ENCODE measurements at places on chromosomes 1 and 21.

DNA sequence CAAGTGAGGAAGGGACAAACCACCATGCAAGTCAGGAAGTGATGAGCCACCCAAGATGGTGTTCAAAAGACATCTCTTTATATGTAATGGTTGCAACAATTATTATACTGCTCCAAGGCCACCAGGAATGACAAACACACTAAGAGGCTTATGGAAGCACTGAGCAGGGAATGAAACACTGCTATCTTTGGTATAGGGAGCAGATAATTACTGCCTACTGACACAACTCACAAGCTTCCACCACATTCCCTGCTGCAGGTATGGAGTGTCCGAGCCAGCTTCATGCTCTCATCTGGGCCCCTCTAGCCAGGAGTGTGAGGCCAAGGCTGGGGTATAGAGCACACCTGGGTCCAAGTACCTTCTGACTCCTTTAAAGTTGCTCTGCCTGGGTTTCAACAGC lies 371.4 kb downstream of the HHAT start:
- no peak for DNase-seq

- no peak for DNase-seq
These were observed 25.0 kb upstream of the CCDC27 start for GRCh38 chr1:3727042-3727824.

DNA sequence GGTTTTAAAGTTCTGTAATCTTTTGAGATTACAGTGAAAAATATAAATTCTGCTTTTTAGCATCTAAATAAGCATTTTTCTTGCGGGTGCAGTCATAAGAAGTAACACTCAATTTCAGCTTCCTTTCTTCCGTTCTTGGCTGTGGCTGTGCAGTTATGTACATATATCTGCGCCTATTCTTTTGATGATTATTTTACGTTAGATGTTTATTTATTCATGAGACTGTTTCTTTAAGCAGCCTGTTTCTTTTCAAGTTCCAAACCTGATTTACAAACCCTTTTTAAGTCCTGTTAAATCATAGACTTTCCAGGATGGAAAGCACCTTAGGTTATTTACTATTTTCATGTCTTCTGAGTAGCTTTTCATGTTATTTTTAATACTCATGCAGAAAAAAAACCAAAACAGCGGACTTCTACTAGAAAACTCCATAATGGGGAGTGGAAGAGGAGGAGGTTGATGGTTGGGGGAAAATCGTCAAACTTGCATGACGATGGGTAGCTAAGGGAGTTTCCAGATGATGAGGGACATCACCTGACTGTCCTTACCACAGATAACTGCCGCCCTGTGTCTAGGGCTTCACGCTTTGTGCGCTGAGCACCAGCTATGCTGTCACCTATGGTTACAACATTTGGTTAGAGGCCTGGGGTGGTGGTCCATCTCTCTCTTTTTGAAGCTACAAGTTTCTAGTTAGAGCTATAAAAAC lies 2.6 kb downstream of the PRDM2 start:
- DNase-seq, result peak; percentile 91

DNA sequence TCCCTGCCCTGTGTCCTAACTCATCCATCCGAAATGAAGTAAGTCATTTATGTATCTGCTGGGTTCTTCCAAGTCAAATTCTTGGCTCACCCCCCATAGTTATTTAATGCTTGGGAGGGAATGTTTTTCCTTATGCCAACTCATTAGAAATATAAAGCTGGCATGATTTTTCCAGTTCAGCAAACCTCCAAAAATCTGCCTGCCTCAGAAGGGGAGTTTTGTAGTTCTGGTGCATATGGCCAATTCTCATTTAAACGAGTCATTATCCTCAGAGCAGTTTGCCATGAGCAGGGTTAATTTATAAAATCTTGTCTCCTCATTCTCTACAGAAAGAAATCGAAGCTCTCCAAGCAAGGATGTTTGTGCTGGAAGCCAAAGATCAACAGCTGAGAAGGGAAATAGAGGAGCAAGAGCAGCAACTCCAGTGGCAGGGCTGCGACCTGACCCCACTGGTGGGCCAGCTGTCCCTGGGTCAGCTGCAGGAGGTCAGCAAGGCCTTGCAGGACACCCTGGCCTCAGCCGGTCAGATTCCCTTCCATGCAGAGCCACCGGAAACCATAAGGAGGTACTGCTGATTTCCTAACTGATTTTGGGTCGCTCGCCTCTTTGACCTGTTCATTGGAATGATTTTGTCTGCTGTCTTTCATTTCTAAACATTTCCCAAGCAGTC lies 144.1 kb downstream of the DISC1 start:
- DNase-seq, result no peak

- DNase-seq, result no peak
These were observed 83.9 kb upstream of the KCNE2 start for GRCh38 chr21:34279883-34280282.

- peak; percentile 3 for DNase-seq
These were observed 625 bp upstream of the NEGR1 start for GRCh38 chr1:72283022-72283306.

- DNase-seq, result no peak
These were observed 399.9 kb downstream of the HHAT start for GRCh38 chr1:210728437-210729149.

- no peak for DNase-seq
These were observed 193.8 kb downstream of the ZC3H11B start for GRCh38 chr1:219419065-219419464.

DNA sequence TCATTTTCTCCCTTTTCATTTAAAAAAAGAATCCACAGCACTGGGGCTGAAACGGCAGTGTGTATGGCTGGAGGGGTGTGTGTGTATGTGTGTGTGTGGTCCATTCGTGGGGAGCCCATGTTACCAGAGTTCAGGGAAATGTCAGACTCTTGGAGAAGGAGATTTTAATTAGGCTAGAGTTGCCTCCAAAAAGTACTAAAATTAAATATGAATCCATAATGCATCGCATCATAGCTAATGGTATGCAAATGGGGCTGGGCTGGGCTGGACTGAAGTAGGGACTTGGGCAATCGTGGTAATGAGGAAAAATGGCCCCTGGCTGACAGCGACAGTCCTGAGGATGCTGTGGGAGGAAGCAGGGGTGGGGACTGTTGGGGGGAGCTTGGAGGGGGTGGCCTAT lies 24.8 kb downstream of the GRIK3 start:
- no peak for DNase-seq

GRCh38 chr21:34890724-34891612 lies 158.1 kb downstream of the RUNX1 start:
- no peak for DNase-seq

- peak; percentile 67 for DNase-seq
These were observed 844 bp downstream of the NIBAN1 start for GRCh38 chr1:184973272-184974055.

GRCh38 chr1:98749152-98749756 lies 87.7 kb downstream of the SNX7 start:
- no peak for DNase-seq

GRCh38 chr1:224058303-224058702 lies 55.6 kb upstream of the FBXO28 start:
- DNase-seq, result no peak

- no peak for DNase-seq
These were observed 9.5 kb downstream of the CD5L start for GRCh38 chr1:157831968-157832626.

GRCh38 chr21:44092211-44092610 lies 15.0 kb upstream of the PWP2 start:
- no peak for DNase-seq

GRCh38 chr21:15732290-15732995 lies 2.7 kb downstream of the USP25 start:
- DNase-seq, result peak; percentile 70

GRCh38 chr1:20194224-20194623 lies 7.9 kb upstream of the PLA2G2C start:
- no peak for DNase-seq

GRCh38 chr1:208204779-208205178 lies 39.4 kb downstream of the PLXNA2 start:
- no peak for DNase-seq

DNA sequence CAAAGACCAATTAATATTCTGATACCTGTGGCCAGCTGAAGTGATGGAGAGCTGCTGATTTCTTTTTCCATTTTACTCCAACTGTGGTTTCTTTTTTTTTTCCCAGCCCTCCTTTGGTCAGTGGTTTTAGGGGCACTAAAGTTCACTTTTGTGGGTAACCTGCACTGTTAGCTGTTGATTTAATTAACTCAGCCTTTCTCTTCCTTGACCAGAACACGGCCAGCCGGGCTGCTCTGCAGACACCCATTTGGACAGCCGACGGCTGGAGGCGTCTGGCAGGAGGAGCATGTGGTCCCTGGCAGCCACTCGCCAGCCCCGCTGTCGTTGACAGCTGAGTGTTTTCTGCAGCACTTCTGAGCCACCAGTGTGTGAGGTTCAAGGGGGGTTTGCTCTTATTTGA lies 136.2 kb upstream of the RUNX3 start:
- no peak for DNase-seq

DNA sequence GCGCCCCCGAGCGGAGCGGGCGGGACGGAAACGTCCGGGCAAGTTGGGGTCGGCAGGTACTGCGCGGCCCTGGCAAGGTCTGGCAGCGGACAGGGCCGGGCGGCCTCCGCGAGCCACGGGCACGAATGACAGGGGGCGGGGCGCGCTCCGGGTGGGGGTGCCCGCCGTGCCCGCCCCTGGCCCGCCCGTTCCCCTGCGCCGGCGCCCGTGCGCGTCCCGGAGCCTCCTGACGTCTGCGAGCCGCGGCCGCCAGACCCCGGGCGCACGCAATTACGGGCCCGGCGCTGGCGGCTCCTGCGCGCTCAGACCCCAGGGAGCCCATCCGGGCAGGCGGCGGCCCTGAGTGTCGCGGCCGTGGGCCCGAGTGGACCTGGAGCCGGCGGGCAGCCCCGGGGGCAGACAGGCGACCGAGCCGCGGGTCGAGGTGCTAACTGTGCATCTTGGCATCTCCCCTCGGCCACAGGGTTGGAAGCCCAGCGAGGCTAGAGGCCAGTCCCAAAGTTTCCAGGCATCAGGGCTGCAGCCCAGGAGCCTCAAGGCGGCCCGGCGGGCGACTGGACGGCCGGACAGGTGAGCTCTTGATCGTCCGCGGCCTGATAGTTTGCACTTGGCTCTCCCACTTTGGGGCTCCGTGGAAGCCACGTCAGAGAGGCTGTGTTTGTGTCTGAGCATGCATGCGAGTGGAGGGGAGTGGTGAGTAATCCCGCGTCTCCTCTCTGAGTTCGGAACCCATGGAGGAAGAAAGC lies 918 bp downstream of the MIB2 start:
- DNase-seq, result peak; percentile 59

DNA sequence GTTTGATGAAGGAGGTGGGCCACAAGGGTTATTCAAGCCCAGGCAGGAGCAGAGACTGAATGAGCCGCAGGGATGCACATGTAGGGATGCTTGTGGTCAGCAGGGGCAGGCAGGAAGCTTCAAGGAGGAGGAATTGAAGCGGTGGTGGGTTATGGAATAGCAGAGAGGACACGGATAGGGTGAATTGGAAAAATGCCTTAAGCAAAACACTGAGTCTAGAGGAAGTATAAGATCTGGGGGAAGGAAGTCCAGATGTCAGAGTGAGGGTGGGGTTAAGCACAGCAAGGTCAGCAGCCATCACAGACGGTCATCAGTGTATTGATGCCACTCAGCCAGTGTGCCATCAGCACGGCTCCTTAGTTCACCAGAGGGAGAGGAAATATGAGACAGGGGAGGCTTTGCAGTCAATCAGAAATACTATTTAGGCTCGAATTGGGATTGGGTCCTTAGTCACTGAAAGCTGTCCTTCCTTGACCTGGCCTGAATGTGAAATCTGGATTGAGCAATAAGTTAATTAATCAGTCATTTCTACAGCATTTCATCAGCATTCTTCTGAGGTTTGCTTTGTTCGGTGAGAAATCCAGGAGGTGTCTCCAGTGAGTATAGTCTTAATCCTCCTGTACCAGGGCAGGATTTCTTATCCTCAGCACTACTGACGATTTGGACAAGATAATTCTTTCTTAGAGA lies 6.0 kb upstream of the LCE1F start:
- DNase-seq, result no peak

GRCh38 chr1:11207898-11208611 lies 18.9 kb downstream of the ANGPTL7 start:
- DNase-seq, result no peak

DNA sequence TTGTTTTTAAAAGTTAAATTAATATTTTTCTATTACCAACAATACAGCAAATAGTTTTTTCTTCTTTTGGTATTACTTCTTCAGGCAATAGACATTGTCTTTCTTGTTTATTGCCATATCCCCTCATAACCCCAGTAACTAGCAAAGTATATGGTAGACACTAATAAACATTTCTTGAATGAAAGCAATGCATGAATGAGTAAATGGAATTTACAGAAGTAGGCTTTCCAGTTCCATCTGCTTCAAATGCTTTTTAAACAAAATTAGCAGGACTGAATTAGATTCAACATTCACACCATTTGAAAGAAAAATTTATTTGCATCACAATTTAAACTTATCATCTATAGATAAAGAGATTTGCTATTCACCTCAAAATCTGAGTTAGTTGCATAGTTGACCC lies 5.6 kb upstream of the DR1 start:
- no peak for DNase-seq

Data from CD4-positive, alpha-beta T cell treated with Interleukin-1 beta for 1 hour (primary cell).